ENCODE measurements at places on chromosomes 6 and 20.

DNA sequence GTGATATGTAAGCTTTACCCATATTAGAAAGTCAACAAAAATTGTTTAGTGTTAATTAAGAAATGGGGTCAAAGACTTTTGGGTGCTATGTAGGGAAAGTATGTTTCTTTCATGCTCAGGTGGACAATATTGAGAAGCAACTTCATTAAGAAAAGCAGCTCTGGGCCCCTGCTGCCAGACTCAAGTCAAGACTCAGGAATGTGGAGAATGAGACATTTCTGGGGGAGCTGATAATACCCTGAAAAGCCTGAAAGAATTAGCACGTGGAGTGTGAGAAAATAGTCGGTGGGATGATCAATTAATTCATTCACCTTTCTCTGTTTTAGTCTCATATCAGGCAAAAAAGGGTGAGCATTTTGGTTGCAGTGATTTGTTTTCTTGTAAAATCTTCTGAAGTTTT is 175.1 kb upstream of the IMPG1 start:
- DNase-seq, result no peak

DNA sequence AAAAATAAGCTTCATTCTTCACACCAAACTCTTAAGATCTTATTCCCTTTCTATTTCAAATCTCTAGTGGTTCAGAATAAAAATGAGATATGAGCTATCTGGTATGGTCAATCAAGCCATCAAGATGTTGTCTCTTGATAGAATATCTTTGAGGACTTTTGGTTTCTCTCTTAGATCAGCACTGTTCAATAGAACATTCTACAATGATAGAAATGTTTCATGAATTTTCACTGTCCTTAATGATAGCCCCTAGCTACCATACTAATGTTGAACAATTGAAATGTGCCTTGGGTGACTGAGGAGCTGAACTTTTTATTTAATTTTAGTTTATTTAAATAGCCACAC is 24.1 kb upstream of the HINT3 start:
- no peak for DNase-seq

GRCh38 chr20:19211661-19212468 is 577 bp upstream of the SLC24A3 start:
- DNase-seq, result no peak

DNA sequence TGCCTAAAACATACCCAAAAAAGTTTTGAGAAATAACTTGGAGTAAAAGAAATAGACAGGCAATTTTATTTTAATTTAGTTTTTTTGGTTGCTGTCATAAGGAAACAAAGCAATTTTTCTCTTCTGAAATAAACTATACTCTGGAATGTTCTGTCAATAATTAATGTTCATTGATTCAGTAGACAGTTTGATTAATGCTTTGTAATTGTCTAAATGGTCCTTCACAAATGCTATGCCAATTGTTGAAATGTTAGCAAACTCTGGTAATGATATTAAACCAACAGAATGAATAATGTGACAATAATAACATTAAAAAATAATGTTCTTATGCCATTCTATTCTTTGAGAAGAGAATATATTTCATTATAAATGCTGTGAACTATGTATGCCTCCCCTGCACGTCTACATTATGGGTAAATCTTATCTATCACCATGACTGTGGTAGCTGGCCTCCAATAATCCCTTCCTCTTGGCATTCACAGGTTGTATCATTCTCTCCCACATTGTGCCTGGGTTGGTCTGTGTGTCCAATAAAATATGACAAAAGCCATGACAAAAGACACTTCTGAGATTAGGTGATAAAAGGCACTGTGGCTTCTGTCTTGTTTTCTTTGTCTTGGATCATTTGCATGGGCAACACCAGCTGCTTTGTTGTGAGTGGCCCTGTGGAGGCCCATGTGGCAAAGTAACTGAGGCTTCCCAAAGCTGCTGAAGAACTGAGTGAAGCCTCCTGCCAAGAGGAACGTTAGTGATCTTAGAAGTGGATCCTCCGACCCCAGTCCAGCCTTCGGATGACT is 25.1 kb downstream of the IL20RA start:
- no peak for DNase-seq

DNA sequence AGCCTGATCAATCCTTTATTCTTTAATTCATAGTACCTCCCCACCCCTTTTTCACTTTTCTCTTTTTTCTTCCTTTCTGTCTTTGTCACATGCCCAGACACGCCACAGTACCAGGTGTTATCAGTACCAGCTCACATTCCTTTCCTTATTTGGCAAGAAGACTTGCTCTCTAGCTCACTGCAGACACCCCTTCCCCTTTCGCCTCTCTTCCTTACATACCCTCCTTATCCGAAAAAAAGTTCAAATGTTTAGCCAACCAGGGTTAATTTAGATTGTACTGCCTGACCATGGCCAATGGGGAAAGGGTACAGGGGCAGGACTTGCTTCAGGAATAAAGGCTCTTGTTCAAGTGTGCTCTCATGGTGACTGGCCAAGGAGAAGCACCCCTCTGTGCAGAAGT is 9.3 kb upstream of the SIRPB2 start:
- no peak for DNase-seq

GRCh38 chr6:90086517-90086916 is 192.2 kb downstream of the GJA10 start:
- DNase-seq, result no peak
